ENCODE measurements at places on chromosomes 1 and 21. TPM values are rescaled to one million over a fixed set of nuclear protein-coding genes. Genes with fewer than 3 reads are reported as not detected.

Gene SLC5A9
- total RNA-seq: not detected

Gene SPAG17
- total RNA-seq: not detected

Gene CLCA4
- not detected for total RNA-seq

Gene SRGAP2
- total RNA-seq: 25.2 TPM

Gene COL11A1
- total RNA-seq: 0.88 TPM

Gene JAM2
- total RNA-seq: not detected

Gene OR2T33
- not detected for total RNA-seq

Gene MAP10
- 1.2 TPM for total RNA-seq

Gene GJA8
- total RNA-seq: not detected

Gene LCE1A
- not detected for total RNA-seq

Gene CNKSR1
- 0.32 TPM for total RNA-seq

Gene HMCN1
- total RNA-seq: 0.01 TPM

Gene ESRRG
- total RNA-seq: not detected

Gene SHE
- total RNA-seq: 0.16 TPM

Gene STRIP1
- 10.8 TPM for total RNA-seq

Gene APOBEC4
- total RNA-seq: not detected

Gene CAPN8
- 1.1 TPM for total RNA-seq

Gene KMO
- 1.3 TPM for total RNA-seq

Gene SLC66A1
- 23.9 TPM for total RNA-seq

Gene KPRP
- not detected for total RNA-seq

Gene PLEKHM2
- total RNA-seq: 24.9 TPM

Gene MANEAL
- 25.5 TPM for total RNA-seq
